ENCODE measurements at places on chromosomes 11 and 22.

DNA sequence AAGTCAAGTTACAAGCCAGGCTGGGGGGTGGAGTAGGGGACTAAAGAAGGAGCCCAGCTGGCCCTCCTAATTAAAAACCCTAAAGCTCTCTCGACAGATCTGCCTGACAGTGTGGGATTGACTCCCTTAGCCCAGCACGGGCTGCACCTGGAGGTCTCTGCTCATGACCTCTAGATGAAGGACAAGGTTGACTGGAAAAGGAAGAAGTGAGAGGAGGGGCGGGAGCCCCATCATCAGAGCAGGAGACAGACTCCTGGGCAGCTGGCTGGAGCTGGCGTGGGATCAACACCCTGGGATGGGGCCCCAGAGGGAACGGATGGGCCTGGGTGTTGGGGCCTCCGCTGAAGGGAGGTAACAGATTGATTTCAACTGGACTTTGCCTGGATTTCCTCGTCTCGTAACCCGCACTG lies 46.1 kb downstream of the RPUSD4 start:
- no peak for DNase-seq

- DNase-seq: no peak
Observed at GRCh38 chr11:39628311-39628710, 1831.1 kb downstream of the LRRC4C start.

- DNase-seq: no peak
Observed at GRCh38 chr11:31651822-31652221, 142.3 kb downstream of the ELP4 start.

DNA sequence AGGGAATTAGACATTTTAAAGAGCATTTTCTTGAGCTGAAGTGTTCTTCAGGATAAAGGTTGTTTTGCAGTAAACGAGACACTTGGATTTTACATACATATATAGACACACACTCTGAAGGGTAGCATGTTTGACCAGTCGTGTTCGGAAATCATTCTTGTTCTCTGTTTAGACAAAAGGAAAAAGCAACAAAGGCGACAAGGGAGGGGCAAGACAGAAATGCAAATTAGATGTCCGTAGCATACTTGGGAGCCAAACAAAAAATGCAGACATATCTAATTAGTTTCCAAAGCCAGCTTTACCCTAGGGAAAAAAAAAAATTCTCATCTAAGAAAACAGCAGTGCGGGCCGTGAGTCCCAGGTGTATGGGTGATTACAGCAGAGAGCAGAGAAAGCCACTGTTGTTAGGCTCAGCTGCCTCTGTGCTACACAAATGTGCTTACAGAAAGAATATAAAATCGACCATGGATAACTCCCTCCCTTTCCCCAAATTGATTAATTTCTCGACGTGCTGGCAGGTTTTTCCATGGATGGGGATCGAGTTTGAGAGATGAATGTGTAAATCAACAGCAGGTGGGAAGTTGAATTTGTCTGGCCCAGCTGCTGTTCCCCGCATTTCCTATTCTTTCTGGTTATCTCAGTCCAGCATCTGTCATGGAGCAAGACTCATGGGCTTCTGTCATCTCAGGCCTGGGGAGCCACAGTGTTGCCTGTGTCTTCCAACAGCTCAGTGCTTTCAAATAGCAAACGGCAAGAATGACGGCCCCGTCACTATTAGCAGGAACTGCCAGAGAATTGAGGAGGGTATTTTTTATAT lies 176.5 kb upstream of the TTC12 start:
- DNase-seq: peak; percentile 38

DNA sequence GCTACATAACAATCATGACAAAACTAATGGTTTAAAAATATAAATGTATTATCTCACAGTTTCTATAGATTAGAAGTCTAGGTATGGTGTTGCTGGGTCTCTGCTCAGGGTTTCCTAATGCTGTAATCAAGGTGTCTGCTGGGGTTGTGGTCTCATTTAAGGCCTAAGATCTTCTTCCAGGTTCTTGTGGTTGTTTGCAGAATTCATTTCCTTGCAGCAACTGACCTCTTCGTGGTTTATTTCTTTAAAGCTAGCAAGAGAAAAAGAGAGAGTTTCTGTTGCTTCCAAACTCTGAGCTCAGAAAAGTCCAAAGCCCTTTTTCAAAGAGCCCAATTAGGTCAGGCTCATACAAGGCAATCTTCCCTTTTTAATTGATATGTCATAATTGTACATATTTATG lies 452.7 kb upstream of the CCDC179 start:
- no peak for DNase-seq

DNA sequence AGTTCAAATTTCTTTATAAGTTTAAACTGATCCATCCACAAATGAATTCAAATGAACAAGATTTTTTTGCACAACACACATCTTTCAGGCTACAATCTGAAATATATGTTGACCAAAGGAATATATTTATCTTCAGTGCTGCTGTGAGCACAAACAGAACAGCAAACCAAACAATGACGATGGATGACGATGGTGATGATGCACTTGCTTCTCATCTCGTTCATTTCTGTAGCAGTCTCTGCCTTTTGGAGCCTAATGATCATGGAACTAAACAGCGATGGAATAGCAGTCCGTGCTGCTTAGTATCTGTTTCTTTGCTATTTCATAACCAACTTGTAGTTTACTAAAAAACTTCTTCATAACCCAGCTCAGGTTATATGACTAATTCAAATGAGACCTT lies 220.7 kb upstream of the BLID start:
- DNase-seq: no peak

DNA sequence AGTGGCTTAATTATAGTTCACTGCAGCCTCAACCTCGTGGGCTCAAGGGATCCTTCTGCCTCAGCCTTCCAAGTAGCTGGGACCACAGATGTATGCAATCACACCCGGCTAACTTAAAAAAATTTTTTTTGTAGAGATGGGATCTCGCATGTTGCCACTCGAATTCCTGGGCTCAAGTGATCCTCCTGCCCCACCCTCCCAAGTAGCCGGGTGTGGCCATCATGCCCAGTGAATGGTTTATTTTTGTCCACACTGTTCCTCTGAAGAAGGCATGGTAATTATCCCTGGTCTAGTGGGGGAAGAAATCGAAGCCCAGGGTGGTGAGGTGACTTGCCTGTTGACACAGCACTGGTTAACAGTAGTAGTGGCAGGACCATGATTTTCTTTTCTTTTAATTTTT lies 1.9 kb downstream of the SAC3D1 start:
- no peak for DNase-seq

GRCh38 chr11:56522008-56522407 lies 21.0 kb downstream of the OR5M11 start:
- no peak for DNase-seq

DNA sequence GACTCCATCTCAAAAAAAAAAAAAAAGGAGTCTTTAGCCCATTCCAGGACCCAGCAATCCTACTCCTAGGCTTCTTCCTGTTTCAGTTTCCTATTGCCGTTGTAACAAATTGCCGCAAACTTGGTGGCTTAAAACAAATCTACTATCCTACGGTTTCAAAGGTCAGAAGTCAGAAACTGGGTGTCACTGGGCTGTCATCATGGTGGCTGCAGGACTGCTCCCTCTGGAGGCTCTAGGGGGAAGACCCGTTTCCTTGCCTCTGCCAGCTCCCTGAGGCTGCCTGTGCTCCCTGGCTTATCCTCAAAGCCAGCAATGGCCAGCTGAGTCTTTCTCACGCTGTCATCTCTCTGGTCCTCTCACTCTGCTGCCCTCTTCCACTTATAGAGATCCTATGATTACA lies 8.7 kb upstream of the DAGLA start:
- no peak for DNase-seq

DNA sequence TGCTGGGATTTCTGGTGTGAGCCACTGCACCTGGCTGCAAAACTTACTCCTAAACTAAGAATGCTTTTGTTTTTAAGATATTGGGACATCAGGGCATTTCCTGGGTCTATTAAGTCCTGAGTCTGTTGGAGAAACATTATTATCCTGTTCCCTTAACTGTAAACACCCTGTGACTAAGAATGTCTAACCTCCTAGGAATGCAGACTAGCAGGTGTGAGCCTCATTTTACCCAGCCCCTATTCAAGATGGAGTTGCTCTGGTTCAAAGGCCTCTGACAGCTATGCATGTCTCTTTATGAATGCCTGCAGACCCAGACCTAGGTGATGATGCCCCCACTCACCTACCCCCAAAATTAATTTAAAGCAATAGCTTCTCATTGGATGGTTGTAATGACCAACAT lies 46.2 kb downstream of the DEPDC5 start:
- DNase-seq: no peak
